ENCODE measurements at places on chromosomes 5 and 9.

- H3K36me3 ChIP-seq = no peaks in the 10 kb centered on the region
- no peaks in the 10 kb centered on the region for H3K4me1 ChIP-seq
- DNase-seq = peak; percentile 88
- no peaks in the 10 kb centered on the region for H3K27me3 ChIP-seq
- H3K4me3 ChIP-seq = peak overlapping the region; percentile 73
- H3K27ac ChIP-seq = peak overlapping the region; percentile 93
These were observed 617.8 kb downstream of the PDE4D start for GRCh38 chr5:59275510-59276324.

DNA sequence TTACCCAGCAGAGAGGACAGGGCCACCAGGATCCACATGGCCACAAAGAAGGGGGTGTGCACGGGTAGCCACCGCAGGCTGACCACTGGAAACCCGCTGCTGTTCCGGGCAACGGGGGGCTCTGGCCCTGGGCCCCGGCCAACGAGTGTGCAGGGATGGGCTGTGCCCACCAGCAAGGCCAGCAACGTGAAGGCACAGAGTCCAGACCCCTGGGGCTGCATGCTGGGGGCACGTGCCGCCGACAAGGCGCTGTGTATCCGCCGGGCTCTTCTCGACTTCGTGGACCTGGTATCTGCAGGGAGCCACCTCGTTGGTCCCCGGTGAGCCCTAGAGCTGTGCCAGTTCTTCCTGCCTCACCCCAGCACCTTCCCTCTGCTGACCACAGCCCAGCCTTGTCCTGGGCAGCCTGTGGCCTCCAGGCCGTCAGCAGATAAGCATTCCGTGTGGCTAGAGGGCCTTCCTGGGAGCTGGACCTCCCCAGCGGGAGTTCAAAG, 42.2 kb upstream of the CEP72 start:
- H3K4me3 ChIP-seq = no peak overlapping the region
- no peak overlapping the region for H3K27ac ChIP-seq
- H3K27me3 ChIP-seq = peaks cover 4% of the 10 kb centered on the region
- no peak for DNase-seq
- no peaks in the 10 kb centered on the region for H3K36me3 ChIP-seq

DNA sequence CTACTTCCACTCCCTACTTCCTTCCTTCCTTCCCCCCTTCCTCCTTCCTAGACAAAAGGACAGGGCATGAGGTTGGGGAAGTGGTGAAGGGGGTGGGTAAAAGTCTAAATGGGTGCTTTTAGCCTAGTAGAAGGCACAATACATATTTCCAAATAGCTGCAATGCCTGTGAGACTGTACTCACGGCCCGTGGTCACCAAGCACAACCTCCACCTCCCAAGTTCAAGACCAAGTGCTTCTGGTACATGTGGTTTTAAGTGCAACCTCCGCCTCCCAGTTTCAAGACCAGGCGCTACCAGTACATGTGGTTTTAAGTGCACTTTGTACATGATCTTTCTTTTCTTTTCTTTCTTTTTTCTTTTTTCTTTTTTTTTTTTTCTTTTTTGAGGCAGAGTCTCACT, 14.5 kb upstream of the NTNG2 start:
- no peak for DNase-seq
- H3K4me3 ChIP-seq = no peak overlapping the region
- H3K4me1 ChIP-seq = no peaks in the 10 kb centered on the region

DNA sequence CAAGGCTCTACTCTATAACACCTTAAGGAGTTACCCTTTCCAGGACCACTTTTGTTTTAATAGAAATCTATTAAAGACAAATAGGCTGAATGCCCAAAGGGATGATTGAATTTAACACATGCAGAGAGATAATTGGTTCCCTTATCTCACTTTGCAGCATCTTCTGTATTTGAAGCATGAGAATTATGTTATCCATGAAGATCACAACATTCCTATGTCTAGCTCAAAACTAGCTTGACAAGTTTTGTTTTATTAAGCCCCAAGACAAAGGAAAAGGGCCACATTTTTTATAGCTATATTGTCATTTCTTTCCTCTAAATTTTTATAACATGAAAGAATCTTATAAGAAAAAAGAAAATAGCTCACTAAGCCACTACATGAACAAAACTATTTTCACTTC, 57.9 kb upstream of the FTMT start:
- H3K4me3 ChIP-seq = no peak overlapping the region
- DNase-seq = peak; percentile 90
- no peak overlapping the region for H3K27ac ChIP-seq
- H3K4me1 ChIP-seq = peaks cover 10% of the 10 kb centered on the region
- no peaks in the 10 kb centered on the region for H3K27me3 ChIP-seq

- no peak overlapping the region for H3K4me3 ChIP-seq
- no peaks in the 10 kb centered on the region for H3K27me3 ChIP-seq
- no peaks in the 10 kb centered on the region for H3K36me3 ChIP-seq
- no peaks in the 10 kb centered on the region for H3K4me1 ChIP-seq
- H3K27ac ChIP-seq = no peak overlapping the region
These were observed 99.3 kb upstream of the LRRTM2 start for GRCh38 chr5:138974227-138975063.

GRCh38 chr5:138352722-138353559, 456 bp downstream of the KDM3B start:
- H3K27me3 ChIP-seq = no peaks in the 10 kb centered on the region
- H3K27ac ChIP-seq = peak overlapping the region; percentile 91
- peaks cover 3% of the 10 kb centered on the region for H3K4me1 ChIP-seq
- H3K4me3 ChIP-seq = peak overlapping the region; percentile 97

GRCh38 chr9:19618816-19619215, 170.0 kb downstream of the SLC24A2 start:
- no peak overlapping the region for H3K4me3 ChIP-seq
- no peak for DNase-seq
- H3K4me1 ChIP-seq = no peaks in the 10 kb centered on the region
- no peak overlapping the region for H3K27ac ChIP-seq

- no peak overlapping the region for H3K4me3 ChIP-seq
- H3K27ac ChIP-seq = no peak overlapping the region
- peaks cover 5% of the 10 kb centered on the region for H3K4me1 ChIP-seq
- H3K36me3 ChIP-seq = peaks cover 9% of the 10 kb centered on the region
These were observed 32.7 kb downstream of the SUSD1 start for GRCh38 chr9:112142420-112142819.

- H3K4me3 ChIP-seq = no peak overlapping the region
- no peaks in the 10 kb centered on the region for H3K27me3 ChIP-seq
These were observed 84.7 kb upstream of the TNFSF8 start for GRCh38 chr9:115015018-115015635.

DNA sequence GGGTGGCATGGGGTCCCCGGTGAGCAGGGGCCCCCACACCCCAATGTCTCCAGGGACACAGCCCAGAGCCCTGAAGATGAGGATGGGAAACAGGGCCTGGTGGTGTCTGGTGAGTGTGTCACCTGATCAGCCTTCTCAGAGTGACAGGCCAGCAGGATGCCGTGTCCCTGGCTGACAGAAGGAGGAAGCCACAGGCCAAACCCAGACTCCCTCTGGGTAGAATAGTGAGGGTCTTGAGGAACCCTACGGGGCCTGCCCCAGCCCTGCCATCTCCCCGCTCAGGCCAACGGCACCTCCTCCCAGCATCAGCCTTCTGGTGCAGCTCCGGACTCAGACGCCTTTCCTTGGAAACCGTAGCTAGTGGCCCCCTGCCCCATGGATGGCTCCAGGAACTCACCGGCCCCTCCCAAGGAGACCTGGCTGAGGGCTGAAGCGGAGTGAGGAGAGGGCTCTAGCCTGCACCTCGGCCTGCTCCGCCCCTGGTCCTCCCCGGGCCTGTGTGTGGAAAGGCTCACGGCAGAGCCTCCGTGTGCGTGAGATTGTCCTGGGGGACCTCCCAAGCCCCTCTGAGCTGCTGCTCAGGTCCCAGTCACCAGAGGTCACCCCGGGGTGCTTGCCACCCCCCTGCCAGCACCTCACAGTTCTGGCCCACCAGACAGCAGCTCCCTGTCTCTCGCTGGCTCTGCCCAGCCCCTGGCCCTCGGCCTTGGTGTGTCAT, 6.0 kb downstream of the RALGDS start:
- H3K4me1 ChIP-seq = peaks cover 31% of the 10 kb centered on the region
- H3K27me3 ChIP-seq = no peaks in the 10 kb centered on the region
- DNase-seq = no peak
- H3K4me3 ChIP-seq = no peak overlapping the region
- peaks cover 8% of the 10 kb centered on the region for H3K36me3 ChIP-seq

- no peak for DNase-seq
- H3K27ac ChIP-seq = no peak overlapping the region
- H3K27me3 ChIP-seq = no peaks in the 10 kb centered on the region
- no peaks in the 10 kb centered on the region for H3K4me1 ChIP-seq
- H3K36me3 ChIP-seq = no peaks in the 10 kb centered on the region
These were observed 208.0 kb downstream of the SGCD start for GRCh38 chr5:156534906-156535485.

GRCh38 chr5:81901586-81901985, 70.2 kb upstream of the ATG10 start:
- no peak overlapping the region for H3K4me3 ChIP-seq
- no peak overlapping the region for H3K27ac ChIP-seq
- H3K36me3 ChIP-seq = no peaks in the 10 kb centered on the region
- no peaks in the 10 kb centered on the region for H3K27me3 ChIP-seq
- DNase-seq = no peak
- peaks cover 2% of the 10 kb centered on the region for H3K4me1 ChIP-seq

DNA sequence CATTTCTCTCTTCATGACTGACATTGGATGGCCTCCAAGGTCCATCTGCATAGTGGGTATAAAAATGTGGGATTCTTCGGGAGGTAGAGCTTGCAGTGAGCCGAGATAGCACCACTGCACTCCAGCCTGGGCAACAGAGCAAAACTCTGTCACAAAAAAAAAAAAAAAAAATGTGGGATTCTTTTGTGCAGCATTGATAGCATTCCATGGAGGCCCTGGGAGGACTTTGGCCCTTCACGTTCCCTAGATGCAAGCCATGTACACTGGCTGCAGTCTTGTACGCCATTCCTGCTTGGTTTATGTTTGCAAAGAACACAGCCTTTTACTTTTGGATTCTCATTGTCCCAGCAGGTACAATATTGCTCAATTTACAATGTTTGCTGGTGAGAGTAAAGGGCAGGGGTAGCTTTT, 157.8 kb downstream of the SLCO4C1 start:
- no peak overlapping the region for H3K27ac ChIP-seq
- H3K36me3 ChIP-seq = no peaks in the 10 kb centered on the region
- H3K4me1 ChIP-seq = no peaks in the 10 kb centered on the region

GRCh38 chr9:90914196-90914595, 112.6 kb downstream of the SYK start:
- no peaks in the 10 kb centered on the region for H3K36me3 ChIP-seq
- DNase-seq = no peak
- no peak overlapping the region for H3K4me3 ChIP-seq
- H3K4me1 ChIP-seq = no peaks in the 10 kb centered on the region

DNA sequence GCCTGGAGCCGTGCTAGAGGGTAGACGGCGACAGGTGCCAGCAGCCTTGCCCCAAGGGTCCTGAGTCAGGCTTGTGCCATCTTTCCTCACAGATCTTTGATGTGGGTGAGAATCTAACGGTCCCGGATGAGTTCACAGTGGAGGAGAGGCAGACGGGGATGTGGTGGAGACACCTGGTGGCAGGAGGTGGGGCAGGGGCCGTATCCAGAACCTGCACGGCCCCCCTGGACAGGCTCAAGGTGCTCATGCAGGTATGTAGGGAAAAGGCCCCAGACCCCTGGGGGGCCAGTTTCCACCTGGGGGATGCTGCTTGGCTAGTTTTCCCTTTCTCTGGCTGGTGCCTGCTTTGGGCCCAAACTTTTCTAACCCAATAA, 24.0 kb downstream of the PTGES2 start:
- H3K27me3 ChIP-seq = no peaks in the 10 kb centered on the region
- H3K4me3 ChIP-seq = no peak overlapping the region
- H3K27ac ChIP-seq = no peak overlapping the region
- peaks cover 64% of the 10 kb centered on the region for H3K36me3 ChIP-seq

DNA sequence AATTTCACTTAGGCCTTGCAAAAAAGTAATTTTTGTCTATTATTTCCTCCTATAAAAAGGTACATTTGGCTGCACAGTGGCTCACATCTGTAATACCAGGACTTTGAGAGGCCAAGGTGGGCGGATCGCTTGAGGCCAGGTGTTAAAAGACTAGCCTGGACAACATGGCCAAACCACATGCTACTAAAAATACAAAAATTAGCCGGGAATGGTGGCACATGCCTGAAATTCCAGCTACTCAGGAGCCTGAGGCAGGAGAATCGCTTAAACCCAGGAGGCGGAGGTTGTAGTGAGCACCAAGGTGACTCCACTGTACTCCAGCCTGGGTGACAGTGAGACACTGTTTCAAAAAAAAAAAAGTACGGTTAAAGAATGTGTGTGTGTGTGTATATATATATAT, 15.7 kb downstream of the NUP155 start:
- H3K27ac ChIP-seq = no peak overlapping the region
- DNase-seq = peak; percentile 84
- no peaks in the 10 kb centered on the region for H3K27me3 ChIP-seq
- H3K36me3 ChIP-seq = peaks cover 41% of the 10 kb centered on the region
- no peak overlapping the region for H3K4me3 ChIP-seq

DNA sequence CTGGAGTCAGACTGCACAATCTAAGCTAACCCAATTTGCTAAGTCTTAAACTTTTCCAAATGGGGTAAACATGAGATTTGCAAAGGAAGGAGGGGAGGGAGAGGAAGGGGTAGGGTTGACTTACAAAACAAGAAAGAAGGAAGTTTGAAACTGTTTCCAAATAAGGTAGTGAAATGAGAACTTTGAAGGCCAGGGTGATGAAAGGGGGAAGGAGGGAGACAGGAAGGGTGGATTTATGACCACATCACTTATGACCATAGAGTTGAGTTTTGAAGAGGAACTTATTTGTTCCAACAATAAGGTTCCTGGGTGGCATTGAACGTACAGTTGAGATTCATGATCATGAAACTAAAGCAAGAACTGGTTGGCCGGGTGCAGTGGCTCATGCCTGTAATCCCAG, 72.5 kb upstream of the DAPK1 start:
- DNase-seq = no peak
- H3K27ac ChIP-seq = no peak overlapping the region
- no peaks in the 10 kb centered on the region for H3K36me3 ChIP-seq
- H3K27me3 ChIP-seq = no peaks in the 10 kb centered on the region

DNA sequence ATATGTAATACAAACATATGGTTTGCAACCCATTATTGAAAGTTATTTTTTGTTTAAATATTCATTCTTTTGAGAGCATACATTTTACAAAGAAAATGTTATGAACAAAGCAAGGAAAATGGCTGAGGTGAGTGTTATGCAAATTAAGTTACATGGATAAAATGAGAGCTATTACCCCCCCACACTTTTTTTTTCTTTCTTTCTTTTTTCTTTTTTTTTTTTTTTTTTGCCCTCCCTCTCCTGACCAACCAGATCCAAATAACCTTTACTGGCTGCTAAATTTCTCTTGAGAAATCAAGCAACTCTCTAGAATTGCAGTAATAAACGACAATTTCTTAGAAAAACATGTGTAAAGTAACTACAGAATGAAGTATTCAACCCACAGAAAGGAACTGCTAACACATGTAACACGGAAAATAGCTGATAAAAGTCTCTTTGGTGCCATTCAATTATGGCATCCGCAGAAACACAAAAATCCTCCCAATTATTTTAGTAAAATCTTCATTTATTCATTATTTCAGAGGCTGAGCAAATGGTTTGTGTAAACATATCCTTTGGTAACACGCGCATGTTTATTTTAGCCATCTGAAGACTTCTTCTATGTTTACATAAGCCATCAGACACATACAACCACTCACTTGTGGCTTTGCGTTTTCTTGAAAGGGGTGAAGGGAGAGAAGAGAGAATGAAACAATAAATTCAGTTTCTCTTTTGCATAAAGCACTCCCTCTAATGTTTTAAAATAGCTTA, 216.1 kb downstream of the NFIB start:
- H3K36me3 ChIP-seq = no peaks in the 10 kb centered on the region
- no peak overlapping the region for H3K27ac ChIP-seq
- H3K27me3 ChIP-seq = no peaks in the 10 kb centered on the region
- DNase-seq = no peak
- H3K4me1 ChIP-seq = no peaks in the 10 kb centered on the region
- no peak overlapping the region for H3K4me3 ChIP-seq
